ENCODE measurements at places on chromosomes 3 and 15.
A peak's percentile ranks its signal among the peaks of the same experiment; 100 is the strongest.

DNA sequence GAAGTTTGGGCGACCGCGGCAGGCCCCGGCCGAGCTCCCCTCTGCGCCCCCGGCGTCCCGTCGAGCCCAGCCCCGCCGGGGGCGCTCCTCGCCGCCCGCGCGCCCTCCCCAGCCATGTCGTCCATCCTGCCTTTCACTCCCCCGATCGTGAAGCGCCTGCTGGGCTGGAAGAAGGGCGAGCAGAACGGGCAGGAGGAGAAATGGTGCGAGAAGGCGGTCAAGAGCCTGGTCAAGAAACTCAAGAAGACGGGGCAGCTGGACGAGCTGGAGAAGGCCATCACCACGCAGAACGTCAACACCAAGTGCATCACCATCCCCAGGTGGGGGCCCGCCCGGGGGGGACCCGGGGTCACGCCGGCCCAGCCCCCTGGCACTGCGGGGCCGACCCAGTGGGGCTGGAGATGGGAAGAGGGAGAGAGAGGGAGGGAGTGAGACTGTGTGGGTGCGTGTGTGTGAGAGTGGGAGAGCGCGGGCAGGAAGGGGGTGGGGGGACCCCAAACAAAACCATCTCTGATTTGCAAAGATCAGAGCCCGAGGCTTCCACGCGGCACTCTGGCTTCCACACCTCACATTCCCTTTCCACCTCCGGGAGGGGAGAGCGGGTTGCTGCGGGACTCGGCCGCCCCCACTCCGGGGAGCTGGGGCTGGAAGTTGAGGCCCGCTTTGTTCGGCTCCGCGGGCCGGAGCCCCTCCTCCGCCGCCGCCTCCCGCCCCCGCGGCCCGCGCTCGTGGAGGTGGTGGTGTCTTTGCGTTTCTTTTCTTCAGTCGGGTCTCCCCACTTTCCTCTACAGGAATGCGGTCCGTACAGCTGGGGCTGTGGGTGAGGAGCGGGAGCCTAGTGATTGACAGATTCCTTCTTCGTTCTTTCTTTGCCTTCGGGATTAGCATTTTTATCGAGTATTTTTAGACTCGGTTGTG is 898 bp downstream of the SMAD3 start:
- DNase-seq, result no peak

GRCh38 chr3:143421556-143421955 is 302.0 kb downstream of the CHST2 start:
- DNase-seq, result no peak

DNA sequence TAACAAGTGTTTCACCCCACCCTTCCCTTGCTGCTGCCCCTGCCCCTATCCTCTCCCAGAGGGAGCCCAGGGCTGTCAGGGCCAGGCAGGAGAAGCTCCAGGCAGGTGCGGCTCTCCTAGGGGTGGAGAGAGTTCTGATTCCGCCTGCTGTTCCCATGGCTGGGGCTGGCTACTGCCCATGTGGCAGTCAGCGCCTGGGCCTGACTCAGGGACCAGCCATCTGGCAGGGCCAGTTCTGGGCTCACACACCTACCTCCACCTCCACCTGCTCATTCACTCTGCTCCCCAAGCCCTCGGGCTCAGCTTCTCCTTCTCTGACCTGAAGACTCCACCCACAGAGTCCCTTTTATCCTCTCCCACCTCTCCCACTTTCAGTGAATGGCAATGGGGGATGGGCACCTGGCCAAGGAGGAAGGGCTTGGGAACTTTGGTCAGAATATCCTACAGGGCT is 23.4 kb downstream of the AMOTL2 start:
- DNase-seq, result no peak

GRCh38 chr3:171974986-171975837 is 64.2 kb upstream of the FNDC3B start:
- DNase-seq, result no peak

GRCh38 chr3:50260027-50260941 is 8.7 kb upstream of the SEMA3B start:
- peak; percentile 96 for DNase-seq

DNA sequence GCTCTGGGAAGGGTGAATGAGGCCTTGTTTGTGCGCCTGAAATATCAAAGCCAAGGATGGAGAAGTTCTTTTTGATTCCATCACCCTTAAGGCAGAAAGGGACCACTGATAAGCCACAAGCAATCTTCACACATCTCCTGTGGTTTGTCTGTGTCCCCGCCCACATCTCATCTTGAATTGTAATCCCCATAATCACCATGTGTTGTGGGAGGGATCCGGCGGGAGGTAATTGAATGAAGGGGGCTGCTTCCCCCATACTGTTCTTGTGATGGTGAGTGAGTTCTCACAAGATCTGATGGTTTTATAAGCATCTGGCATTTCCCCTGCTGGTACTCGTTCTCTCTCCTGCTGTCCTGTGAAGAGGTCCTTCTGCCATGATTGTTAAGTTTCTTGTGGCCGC is 329.6 kb upstream of the RGMA start:
- no peak for DNase-seq

DNA sequence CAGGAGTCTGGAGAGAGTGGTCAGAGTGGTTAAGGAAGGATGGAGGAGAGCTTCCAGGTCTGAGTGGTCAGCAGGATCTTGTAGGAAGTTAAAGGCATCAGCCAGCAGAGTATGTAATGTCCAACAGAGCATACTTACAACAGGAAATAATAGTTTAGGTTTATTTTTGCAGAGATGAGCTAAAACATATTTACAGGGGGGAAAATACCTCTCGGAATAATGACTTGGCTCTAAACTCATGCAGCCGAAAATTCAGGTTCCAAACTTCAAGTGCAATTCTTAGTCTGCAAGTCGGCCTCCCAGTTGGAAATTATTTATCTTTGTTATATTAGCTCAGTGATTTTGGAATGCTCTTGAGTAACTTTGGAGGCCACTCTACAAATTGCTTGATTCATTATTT is 385.0 kb upstream of the C2CD4B start:
- DNase-seq, result no peak

- DNase-seq, result no peak
Measured at GRCh38 chr3:16908016-16908807, 23.5 kb downstream of the PLCL2 start.

GRCh38 chr3:46979958-46980497 is 562 bp downstream of the NBEAL2 start:
- no peak for DNase-seq

DNA sequence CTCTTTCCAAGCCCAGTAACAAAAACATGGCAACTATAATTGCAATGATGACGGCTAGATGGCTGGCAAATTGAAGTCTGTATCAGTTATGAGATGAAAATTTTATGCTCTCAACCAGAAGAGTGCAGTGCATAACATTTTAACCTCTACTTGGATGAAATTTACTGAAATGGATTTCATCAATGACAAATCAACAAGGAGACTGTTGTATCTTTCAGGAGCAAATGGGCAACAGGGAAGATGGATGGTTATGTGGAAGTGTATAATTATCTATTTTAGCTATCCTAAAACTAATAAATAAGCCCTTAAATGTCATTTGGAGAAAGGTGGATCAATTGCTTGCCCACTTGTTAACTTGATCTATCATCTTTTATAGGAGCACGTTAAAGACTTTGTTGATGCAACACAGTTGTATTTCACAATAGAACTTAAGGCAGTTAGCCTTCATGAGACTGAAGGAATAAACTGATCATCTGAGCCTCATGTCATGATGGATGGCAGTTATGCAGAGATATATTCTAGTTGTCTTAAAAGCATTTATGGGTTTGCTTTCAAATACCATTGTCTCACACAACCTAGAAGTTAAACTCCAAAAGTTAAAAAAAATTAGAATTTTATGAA is 315.1 kb upstream of the TBC1D5 start:
- DNase-seq, result no peak

- DNase-seq, result no peak
Measured at GRCh38 chr3:159841766-159842165, 146.9 kb upstream of the IL12A start.

DNA sequence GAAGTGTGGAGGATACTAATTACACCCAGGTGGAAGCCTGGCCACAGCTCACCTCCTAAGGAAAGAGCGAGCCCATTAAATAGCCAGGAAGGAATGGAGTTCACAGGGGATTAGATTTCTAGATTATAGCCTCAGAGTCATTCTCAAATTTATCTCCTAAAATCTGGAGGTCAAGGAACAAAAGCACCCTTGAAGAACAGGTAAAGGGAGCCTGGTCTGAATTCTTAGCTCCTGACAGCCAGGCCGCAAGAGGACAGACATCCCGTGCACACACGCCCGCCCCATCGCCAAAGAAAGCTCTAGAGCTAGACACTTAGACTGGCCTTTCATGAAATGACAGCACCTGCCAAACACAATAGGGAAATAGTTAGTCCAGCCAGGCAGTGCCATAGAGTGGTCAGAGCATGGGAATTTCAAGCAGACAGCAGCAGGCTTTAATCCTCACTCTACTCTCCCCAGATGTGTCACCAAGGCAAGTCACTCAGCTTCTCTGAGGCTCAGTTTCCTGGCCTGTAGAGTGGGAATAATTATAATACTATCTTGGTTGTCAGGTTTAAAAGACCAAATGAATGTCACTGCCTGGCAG is 59.2 kb downstream of the LIPC start:
- DNase-seq, result no peak

- DNase-seq, result no peak
Measured at GRCh38 chr15:73287019-73287418, 81.7 kb downstream of the HCN4 start.

- peak; percentile 19 for DNase-seq
Measured at GRCh38 chr3:28575100-28575745, 226.6 kb upstream of the AZI2 start.

DNA sequence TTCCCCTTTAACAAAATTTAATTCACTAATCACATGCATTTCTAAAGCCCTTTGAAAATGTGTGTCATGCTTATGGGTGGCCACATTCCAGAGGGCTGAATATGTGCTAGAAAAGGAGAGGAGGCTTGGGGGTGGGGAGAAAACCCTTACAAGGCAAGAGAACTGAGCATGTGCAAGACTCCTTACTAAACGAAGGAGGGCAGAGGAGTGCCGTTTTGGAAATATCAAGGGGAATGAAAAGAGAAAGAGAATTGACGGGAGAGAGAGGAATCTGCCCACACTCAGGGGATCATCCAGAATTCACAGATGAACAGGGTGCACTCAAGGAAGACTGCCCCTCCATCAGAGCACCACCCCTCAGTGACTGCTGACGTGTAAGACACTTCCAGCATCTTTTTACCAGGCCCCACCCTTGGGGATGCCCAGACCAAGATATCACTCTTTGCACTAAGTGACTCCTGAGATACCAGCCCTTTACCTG is 37.9 kb upstream of the TSC22D2 start:
- DNase-seq, result no peak

All from globus pallidus (tissue), 1 donor.